ENCODE measurements at places on chromosomes 7 and 10.

- no peak for DNase-seq
These were observed 85.4 kb upstream of the NPTX2 start for GRCh38 chr7:98531717-98532116.

DNA sequence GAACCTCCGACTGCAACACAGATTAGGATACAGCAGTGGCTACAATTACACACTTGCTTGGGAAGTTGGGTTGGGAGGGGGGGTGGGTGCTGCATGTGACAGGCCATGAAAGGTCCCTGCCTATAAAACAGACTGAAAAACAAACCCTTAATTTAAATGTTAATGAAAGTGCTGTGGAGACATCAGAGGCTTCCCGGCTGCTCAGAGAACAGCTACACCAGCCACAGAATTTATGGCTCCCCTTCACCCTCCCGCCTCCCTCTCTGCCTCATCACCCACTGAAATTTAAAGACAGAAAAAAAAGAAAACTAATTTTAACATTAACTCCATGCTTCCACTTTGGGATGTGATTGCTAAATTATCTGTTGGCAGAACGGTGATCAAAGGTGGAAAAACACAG is 34.7 kb downstream of the FBXW4 start:
- no peak for DNase-seq

DNA sequence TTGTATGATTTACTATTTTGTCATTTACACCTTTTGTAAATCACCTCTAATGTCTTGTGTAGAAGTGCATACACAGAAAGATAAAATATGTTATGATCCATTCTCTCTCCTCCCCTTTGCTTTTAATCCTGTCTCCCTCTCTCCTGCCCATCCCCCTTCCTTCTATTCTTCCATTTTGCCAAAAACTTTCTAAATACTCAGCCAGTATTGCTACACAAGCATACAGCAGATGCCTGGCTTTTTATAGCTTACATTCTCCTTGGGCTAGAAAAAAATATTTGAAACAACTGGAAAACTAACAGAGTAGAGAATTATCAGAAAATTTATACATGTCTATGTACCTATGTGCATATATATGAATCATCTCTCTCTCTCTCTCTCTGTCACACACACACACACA is 308.7 kb upstream of the BMPER start:
- no peak for DNase-seq

GRCh38 chr7:129998446-129998845 is 45.7 kb upstream of the UBE2H start:
- no peak for DNase-seq

GRCh38 chr10:528173-529165 is 161.0 kb downstream of the DIP2C start:
- DNase-seq = no peak

DNA sequence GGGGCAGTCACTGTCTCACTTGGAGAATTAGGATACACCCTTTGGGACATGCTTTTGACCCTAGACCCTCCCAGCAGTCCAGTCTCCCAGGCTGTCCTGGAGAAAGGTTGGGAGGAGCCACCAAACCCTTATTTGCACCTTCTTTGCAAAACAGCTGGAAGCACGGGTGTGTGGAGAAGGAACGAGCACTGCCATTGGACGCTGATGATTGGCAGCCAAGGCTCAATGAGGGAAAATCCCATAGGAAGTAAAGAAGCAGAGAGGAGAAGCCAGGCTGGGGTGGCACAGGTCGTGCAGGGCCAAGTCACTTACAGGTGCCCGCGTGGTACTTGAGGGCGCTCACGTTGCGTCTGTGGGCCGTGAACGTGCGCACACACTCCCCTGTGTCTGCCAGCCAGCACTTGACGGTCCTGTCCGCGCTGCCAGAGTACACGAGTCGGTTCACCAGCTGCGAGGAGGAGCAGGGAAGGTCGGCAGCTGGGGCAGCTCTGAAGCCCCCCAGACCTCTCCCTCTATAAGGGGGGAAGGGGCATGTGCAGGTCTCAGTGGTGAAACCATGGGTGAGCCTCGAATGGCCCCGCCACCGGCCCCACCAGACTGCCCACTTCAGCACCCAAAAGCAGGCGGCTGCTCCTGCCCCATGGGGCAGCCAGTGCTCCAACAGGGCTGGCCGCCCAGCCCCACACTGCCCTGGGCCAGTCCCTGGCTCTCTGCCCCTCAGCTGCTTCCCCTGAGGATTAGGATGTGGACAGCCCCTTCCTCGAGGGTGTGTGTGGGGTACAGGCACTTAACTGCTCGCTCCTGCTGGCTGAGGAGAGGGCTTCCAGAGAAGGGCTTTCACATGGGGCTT is 24.8 kb downstream of the WDR86 start:
- no peak for DNase-seq

DNA sequence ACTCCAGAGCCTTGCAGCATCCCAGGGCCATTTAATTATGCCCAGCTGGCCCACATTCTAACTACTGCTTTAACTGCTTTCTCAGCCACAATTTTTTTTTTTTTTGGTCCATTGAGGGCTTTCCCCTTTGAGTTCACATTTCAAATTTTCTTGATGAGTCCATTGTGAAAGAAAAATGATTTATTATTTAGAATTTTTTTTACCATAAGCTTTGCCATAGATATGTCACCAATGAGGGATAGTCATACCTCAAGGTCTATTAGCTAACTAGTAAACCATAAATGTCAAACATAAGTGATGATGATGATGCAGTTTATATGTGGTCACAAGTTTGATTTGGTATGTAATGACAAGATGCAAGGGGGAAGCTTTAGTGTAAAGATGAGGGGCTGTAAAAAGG is 282.9 kb downstream of the BICC1 start:
- no peak for DNase-seq

GRCh38 chr7:40674316-40674715 is 539.5 kb downstream of the SUGCT start:
- DNase-seq = no peak

DNA sequence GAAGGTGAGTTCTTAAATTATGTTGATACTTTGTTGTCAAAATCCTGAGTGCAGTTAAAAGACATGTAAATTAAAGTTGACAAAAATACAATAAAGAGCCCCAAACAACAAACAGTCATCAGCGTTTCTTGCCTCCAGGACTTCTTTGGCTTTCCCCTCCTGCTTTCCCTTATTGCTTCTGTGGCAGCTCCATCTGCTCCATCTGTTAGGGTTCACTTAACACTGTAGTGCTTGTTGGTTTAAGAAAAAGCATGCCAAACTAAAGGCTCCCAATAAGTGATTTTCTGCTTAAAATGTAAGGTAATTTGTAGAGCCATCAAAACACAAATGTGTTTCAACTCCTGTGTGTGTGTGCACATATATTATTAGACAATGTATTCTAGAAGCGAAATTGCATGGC is 254.3 kb upstream of the GNAI1 start:
- DNase-seq = no peak

DNA sequence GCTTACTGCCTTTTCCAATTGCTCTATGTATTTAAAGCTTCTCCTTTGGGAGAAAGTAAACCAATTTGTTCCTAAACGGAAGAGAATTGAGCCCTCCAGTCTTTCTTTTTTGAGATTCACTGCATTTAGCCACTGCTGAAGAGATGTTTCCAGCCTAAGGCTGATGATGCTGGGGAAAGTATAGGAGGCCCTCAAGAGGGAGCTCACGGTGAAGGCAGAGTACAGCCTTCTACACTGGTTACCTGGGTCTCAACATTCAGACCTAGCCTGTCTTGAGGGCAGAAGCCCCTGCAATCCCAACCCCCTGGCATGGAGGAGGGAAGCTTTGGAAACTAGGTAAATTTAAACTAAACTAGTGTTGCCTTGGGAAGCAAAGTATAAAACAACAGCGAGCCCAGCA is 316.7 kb upstream of the TPK1 start:
- DNase-seq = no peak

- no peak for DNase-seq
These were observed 49.3 kb upstream of the KMT2E start for GRCh38 chr7:104964626-104965236.

GRCh38 chr10:127804696-127805095 is 67.7 kb downstream of the FOXI2 start:
- DNase-seq = no peak

DNA sequence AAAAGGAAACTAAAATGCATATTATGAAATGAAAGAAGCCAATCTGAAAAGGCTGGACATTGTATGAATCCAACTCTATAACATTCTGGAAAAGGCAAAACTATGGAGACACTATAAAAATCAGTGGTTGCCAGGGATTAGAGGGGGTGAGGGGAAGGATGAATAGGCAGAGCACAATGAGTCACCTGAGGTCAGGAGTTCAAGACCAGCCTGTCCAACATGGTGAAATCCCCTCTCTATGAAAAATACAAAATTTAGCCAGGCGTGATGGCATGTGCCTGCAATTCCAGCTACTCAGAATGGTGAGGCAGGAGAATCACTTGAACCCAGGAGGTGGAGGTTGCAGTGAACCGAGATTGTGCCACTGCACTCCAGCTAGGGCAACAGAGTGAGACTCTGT is 324.8 kb upstream of the PHYHIPL start:
- DNase-seq = no peak

- DNase-seq = no peak
These were observed 33.7 kb downstream of the MASTL start for GRCh38 chr10:27188897-27189296.

GRCh38 chr7:66013938-66014337 is 31.9 kb upstream of the GUSB start:
- no peak for DNase-seq

GRCh38 chr10:73376679-73377078 is 18.0 kb upstream of the CFAP70 start:
- no peak for DNase-seq

All from esophagus squamous epithelium (tissue), 5 donors.